ENCODE measurements at places on chromosomes 16 and 17. TPM values are rescaled to one million over a fixed set of nuclear protein-coding genes. Genes with fewer than 3 reads are reported as not detected.

- DNase-seq: peak; percentile 20
Observed at GRCh38 chr17:79970576-79971068, 65.0 kb downstream of the TBC1D16 start.

DNA sequence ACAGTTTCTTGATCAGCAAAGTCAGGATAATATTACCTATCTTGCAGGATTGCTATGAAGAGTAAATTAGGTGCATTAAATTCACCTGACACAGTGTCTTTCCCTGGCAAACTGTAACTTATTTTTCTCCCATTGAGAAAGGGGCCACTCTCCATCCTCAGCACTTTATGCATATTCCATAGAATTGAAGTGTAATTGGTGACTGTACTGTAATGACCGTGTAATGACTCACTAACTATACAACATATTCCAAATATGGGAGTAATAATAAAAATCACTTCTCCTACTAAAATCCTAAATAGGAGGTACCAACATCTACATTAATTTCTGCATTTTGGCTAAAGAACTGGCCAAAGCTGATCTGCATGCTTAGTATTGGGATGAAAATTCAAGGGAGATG lies 141.9 kb upstream of the NOG start:
- DNase-seq: no peak

DNA sequence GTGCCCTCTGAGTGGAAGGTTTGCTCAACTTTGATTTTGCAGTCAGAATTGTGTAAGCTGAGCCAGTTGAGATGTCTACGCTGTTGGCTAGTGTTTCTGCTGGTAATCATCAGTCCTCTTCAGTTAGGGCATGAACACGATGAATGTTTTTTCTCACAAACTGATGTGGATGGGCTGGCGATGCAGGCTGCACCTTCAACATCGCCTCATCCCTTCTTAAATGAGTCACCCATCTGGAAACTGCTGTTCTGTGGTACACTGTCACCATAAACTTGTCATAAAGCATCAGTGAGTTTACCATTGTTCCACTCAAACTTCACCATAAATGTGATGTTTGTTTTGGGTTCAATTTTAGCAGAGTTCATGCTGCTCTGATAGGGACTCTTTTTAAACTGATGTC lies 8.4 kb downstream of the C16orf95 start:
- no peak for DNase-seq

GRCh38 chr16:89444151-89444723 lies 46.1 kb downstream of the ANKRD11 start:
- DNase-seq: no peak

The MPO gene
- total RNA-seq: 1.4 TPM

The FNDC8 gene
- not detected for total RNA-seq

The HBZ gene
- total RNA-seq: not detected

DNA sequence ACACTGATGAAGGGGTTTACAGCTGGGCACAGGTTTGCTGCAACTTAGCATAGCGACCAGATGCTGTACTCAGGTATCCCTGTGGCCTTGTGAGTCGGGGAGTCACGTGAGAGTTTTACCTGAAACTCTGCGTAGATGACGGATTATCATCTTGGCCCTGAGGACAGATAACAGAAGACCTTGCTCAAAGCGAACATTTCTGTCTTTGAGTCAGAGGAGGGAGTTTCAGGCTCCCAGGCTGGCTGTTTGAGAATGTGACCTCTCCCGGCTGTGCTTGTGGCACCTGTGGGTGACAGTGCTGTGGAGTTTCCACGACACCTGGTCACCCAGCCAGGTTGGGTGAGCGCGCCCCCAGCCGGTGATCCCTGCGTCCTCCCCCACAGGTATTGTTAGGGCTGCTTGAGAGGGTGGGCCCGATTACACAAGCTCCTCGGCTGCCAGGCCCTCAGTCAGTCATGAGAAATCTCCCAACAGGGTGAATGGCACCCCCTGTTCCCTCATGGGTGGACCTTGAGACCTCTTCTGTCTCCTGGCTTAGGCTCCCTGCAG lies 44.4 kb upstream of the CRISPLD2 start:
- DNase-seq: no peak

DNA sequence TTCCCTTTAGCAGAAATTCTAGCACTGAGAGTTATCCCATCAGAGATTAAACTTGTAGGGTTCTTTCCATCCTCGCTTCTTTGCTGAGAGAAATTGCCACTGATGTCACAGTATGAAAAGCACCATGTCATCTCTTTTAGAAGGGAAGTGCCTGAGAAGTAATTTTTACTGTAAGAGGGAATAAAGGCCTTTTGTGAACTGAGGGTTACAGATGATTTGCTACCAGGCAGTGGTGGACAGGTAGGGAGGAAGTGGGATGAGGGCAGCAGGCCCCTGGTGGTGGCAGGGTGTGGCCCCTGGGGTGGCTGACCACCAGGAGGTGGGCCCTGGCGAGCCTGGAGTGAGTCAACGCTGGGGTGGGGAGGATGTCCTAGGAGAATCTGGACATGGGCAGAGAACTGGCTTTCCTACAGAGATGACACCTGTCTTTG lies 6.4 kb upstream of the MILR1 start:
- DNase-seq: no peak

The KRTAP1-5 gene
- not detected for total RNA-seq

GRCh38 chr16:85902366-85903155 lies 3.6 kb downstream of the IRF8 start:
- DNase-seq: peak; percentile 63

The CACNA1H gene
- total RNA-seq: 3.4 TPM

DNA sequence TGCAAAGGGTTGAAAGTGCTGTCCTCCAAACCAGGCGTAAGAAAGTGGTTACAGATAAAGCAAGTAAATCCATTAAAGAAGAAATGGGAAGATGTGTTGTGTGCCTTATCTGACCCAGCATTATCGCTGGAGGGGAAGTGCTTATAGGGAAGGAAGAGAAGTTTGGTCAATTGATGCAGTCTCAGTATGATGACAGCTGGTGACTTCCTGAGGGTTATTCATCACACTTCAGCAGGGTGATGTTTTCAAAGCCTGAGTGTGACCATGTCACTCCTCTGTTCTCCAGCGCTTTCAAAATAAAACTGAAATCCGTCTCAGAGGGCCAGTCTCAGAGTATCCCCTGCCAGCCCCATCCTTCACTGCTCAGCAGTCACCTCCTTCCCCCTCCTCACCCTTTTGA lies 505.4 kb upstream of the RBFOX1 start:
- DNase-seq: no peak

The KRTAP16-1 gene
- 1.1 TPM for total RNA-seq

DNA sequence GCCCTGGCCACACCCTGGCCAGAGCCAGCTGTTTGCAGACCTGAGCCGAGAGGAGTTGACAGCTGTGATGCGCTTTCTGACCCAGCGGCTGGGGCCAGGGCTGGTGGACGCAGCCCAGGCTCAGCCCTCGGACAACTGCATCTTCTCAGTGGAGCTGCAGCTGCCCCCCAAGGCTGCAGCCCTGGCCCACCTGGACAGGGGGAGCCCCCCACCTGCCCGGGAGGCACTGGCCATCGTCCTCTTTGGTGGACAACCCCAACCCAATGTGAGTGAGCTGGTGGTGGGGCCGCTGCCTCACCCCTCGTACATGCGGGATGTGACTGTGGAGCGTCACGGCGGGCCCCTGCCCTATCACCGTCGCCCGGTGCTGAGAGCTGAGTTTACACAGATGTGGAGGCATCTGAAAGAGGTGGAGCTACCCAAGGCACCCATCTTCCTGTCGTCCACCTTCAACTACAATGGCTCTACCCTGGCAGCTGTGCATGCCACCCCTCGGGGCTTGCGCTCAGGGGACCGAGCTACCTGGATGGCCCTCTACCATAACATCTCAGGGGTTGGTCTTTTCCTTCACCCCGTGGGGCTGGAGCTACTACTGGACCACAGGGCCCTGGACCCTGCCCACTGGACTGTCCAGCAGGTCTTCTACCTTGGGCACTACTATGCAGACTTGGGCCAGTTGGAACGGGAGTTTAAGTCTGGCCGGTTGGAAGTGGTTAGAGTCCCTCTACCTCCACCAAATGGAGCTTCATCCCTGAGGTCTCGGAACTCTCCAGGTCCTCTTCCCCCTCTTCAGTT lies 578 bp downstream of the AOC2 start:
- DNase-seq: no peak

The KRTAP2-1 gene
- not detected for total RNA-seq

DNA sequence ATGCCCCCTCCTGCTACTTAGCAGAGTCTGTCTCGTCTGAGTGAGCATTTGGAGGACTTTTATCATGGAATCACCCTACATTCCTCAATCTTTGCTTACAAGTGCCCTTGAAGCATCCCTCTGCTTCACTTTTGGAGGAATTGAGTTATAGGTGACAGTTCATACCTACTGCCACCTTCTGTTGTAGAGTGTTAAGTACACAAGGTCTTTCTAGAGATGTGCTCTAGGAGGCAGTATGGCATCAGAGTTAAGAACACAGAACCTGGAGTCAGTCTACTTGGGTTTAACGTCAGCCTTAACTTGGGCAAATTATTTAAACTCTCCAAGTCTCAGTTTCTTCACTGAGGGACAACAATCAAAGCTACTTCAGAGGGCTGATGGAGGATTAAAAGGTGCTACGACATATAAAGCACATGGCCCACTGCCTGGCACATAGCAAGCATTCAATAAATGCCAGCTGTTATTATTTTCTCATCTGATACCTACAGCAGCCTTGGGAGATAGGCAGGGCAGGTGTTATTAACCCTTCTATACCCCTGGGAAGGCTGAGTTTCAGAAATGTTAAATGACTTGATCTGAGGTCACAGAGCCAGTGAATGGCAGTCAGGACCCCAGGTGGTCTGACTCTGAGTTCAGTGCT lies 62.2 kb downstream of the UTP18 start:
- no peak for DNase-seq
